ENCODE measurements at places on chromosomes 11 and 22.

DNA sequence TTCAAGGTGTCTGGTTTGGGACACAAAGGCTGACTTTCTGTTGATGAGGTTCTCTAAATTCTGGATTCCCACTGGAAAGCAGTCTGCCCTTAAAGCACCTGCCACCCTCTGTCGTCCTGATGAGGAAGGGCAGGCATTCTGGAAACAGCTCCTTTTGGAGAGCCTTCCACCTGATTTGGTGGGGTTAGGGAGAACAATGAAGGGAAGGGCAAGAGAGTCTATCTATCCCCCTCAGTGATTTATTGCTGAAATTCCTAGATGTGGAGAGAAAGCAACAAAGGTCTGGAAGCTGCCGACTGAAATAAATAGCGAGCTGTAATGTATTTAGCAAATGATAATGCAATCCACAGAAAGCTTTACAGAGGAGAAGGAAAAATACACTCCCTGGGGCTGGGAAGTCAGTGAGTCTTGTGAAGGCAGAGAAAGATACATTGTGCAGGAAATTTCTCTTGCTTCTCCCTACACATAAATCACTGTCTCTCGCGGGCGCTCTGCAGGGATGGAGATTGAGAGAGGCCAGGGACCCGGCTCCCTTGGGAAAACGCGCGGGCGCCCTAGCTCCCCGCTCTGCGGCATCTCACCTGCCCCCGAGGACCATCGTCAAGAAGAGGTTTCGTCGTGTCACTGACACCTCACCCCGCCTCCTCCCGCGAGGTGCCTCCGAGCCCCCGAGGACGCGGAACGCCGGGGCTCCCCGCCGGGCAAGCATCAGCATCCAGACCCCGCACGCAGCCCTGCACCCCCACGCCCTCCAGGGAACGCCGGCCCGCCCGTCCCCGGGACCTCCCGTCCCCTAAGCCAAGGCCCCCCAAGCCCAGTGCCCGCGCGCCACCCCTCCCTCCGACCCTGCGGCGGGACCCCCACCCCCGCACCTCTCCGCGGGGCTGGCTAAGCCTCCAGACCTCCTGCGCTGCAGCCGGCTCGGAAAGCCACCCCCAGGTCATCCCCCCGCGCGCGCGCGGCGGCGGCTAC is 673 bp downstream of the CDON start:
- no peak for DNase-seq

DNA sequence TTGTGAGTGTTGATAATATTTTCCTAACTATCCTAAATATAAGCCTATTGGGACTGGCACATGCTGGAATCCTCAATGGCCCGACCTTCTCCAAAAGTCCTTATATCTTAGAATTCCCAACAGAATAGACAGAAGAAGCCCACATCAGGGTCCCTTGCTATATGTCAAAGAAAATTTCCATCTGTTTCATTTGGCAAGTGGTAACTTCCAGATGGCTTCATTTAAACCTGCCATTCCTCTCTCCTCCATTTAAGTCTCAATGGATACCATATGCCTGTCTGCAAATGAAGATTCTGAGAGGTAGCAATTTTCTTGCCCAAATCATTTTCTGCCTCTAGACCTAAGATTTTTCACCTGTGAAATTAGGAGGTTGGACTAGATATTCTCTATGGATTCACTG is 73.1 kb upstream of the KCNA4 start:
- no peak for DNase-seq

DNA sequence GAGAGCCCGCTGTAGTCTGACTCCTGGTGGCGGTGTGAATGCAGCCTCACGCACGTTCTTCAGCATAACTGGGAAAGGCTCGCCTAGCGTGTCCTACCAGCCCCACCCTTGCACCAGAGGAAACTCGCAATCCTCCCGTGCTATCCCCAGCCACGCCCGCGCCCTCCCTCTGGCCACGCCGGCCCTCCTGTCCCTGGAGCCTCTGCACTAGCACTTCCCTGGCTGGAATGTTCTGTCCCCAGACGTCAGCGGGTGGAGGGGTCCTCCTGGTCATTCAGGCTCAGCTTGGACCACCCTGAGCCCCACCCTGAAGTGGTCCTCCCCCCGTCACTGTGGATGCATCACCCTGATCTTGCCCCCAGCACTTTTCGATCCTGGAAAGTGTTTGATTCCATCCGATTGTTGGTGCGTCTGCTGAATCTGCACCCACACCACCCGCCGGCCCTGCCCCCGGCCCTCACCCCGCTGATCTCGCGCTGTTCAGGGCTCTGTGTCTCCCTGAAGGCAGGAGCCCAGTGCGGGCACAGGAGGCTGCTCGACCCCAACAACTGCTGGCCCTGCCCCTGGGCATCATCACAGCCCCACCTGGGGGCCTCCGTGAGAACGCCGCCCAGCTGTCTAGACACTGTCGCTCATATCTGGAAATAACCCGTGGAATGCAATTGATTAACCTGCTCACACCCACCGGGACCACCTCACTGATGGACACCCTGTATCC is 437.0 kb downstream of the TBC1D22A start:
- no peak for DNase-seq

DNA sequence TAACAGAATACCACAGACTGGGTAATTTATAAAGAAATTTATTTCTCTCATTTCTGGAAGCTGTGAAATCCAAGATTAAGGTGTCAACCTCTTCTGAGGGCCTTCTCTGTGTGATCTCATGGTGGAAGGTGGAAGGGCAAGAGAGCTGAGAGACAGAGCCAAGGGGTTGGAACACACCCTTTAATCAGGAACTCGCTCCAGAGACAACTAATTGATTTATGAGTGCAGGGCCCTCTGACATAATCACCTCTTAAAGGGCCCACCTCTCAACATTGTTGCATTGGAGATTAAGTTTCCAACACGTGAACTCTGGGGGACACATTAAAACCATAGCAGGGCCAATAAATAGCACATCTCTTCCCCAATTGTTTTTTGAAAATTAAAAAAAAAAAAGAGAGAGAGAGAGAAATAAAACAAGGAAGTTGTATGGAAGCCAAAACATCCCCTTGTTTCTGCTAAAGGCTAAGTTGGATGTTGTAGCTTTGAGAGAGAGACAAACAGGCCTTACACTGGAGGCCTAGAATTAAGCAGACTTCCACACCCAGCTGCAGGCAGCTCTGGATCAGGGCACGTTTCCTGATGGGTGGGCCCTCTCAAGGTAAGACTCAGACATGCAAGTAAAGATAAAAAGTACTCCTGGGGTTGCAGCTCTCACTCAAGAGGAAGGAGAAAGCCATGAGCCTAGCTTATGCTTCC is 64.1 kb upstream of the BIRC3 start:
- DNase-seq = no peak

GRCh38 chr11:11808992-11809615 is 32.7 kb upstream of the USP47 start:
- no peak for DNase-seq

DNA sequence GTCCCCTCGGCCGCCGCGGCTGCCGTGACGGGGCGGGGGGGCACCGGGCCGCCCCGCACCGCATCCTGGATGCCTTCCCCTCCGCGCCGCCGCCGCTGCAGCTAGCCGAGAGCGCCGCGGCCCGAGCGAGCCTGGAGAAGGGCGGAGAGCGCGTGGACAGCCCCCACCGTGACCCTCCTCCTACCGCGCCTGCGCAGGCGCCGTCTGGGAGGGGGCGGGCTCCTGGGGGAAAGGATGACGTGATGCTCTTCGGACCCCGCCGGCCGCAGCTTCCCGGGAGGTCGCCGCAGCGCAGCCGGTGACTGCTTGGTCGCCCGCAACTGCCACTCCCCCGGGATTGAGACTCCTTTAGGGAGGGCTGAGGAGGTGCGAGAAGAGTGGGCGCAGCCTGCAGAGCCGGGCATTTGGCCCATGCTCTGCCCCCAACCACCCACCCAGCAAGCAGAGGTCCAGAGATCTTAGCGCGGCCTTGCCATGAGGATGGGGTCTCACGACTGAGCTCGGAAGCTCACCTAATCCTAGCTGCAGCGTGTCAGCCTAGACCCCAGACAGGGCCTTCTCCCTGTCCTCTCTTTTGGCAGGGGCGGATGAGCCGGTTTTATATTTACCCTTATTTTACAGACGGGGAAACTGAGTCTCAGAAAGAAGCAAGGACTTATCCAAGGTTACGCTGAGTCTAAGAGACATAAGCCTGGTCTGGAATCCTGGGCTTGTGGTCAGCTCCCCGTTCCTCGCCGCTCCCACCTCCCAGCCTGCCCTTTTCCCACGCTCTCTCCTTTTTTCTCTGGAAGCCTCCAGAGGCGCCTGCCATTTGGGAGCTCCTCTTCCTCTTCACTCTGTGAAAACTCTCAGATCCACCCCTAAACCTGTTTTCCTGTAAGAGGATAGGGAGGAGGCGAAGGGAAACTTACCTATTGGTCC is at the start of gene DENND5A:
Gene DENND5A, minus strand, starts transcription at position 140 of the 921 bp plus-strand sequence. CDS start 281 bp downstream, outside the sequence.
- DNase-seq = peak; percentile 72

DNA sequence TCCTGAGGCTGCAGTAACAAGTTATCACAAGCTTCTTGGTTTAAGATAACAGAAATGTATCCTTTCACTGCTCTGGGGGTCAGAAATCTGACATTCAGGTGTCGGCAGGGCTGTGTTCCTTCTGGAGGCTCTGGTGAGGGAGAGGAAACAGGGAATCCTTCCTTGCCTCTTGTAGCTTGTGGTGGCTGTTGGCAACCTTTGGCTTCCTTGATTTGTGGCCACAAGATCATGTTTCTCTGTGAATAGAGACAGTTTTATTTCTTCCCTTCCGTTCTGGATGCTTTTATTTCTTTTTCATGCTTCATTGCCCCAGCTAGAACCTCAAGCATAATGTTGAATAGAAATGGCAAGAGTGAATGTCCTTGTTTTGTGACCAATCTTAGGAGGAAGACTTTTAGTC is 44.0 kb downstream of the MPPED1 start:
- DNase-seq = no peak

DNA sequence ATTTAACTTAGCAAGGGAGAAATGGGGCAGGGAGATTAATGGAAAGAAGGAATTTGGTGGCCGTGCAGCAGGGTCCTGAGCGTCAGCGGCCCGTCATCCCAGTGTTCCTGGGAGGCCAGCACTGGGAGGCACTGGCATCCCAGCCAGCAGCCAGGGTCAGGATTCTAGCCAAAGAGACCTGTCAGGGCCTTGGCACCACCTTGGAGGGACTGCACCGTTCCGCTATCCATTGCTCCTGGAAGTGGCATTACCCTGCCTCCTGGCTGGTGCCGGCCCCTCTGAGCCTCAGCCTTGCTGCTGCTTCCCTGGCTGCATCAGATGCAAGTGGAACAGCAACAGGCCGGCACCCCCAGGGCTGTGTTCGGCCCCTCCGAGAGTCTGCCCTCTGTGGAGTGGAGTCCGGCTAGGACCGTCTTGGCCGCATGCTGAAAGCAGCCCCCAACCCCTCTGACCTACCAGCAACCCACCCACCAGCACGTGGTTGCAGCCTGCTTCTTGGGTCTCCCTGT is 30.1 kb downstream of the RASD2 start:
- no peak for DNase-seq

- no peak for DNase-seq
Measured at GRCh38 chr11:26830757-26831156, 108.9 kb upstream of the SLC5A12 start.

- DNase-seq = no peak
Measured at GRCh38 chr11:67120881-67121710, 2.0 kb downstream of the KDM2A start.

- no peak for DNase-seq
Measured at GRCh38 chr11:108895579-108896480, 231.0 kb downstream of the DDX10 start.

DNA sequence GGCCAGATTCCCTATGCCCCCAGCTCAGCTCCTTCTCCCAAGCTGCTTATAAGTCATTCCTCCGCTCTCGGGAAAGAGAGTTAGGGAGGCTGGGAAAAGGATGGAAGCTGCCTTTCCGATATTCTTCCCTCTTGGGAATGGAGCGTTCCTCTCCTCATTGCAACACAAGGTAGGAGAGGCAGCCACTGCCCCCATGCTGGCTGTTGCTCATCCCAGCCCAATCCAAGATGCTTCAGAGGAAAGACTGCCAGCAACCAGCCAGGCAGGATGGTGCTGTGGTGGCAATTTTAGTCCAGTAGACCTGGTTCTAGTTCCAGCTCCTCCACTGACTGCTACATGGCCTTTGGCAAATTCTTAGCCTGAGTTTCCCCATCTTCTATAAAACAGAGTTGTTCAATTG is 13.7 kb upstream of the C11orf96 start:
- no peak for DNase-seq

DNA sequence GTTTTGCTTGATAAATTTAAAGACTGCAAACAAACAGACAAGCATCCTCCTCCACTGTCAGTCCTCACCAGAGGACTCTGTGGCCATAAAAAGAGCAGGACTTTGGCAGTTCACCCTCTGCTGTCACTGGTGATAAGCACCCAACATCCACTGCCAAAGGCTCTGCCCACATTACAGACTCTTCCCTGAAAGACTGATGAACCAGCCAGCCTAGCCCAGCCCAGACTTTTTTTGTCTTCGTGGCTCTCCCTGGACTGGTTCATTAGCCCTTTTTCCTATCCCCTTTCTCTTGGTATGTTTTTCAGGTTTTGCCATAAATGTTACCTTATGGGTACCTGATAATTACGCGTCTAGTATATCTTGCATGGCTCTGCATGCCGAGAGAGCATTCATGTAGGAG is 15.1 kb downstream of the ST14 start:
- DNase-seq = no peak

DNA sequence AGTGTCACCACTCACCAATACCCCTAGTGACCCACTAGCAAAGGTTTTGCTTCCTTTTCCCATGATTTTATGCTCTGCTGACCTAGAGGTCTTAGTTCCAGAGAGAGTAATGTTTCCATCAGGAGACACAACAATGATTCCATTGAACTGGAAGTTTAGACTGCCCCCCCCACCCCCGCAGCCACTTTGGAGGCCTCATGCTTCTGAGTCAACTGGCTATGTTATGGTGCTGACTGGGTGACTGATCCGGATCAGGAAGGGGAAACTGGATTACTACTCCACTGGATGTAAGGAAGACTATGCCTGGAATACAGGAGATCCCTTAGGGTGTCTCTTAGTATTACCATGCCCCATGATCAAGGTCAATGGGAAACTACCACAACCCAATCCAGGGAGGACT is 633.6 kb downstream of the OPCML start:
- DNase-seq = no peak

DNA sequence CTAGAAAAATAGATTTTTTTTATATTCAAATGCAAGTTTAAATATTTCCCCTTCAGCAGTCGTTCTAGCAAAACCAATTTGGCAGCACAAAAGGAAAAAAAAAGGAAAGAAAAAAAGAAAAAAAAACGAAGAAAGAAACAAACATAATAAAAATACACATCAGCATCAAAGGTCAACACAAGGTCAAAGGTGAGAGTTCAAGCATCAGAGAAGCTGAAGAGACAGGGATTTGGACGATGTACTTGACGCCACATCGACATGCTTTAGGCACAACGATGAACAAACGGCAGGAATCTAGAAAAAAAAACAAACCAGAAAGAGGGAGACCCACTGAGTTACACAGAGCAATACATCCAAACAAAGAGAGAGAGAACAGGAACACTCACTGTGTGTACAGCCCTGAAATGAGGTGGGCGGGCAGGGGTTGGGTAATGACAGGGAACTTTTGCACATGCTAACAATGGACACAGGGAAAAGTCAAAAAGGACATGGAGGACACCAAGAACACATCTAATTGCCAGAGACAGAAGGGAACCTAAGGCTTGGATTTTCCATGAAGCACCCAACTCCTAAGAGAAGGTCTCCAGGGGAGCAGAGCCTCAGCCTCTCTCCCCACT is 19.8 kb upstream of the RAPSN start:
- no peak for DNase-seq
